RCC 7860 (cell line): ENCODE measurements at places on chromosomes 6 and 20.

- no peak for DNase-seq
Measured at GRCh38 chr20:64033981-64034493, 1.9 kb upstream of the C20orf204 start.

DNA sequence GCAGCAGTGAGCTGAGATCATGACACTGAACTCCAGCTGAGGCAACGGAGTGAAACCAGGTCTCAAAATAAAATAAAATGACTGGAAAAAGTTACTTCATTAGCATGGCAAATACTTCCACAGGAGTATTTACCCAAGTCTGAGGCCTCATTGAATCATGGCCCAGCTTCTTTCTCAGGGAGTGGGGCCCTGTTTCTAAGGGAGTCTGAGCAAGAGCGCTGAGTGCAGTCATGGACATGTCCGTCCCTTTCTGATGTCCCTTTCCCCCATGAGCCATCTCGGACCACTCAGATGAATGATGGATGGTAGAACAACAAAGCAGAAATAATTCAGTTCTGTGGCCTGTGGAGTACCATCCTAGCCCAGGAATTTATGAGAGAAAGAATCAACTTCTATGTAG, 7.8 kb upstream of the DTD1 start:
- DNase-seq, result no peak

- DNase-seq, result no peak
Measured at GRCh38 chr6:2940010-2940850, 31.1 kb downstream of the SERPINB6 start.

GRCh38 chr20:48937674-48938073, 16.2 kb downstream of the ARFGEF2 start:
- DNase-seq, result no peak

DNA sequence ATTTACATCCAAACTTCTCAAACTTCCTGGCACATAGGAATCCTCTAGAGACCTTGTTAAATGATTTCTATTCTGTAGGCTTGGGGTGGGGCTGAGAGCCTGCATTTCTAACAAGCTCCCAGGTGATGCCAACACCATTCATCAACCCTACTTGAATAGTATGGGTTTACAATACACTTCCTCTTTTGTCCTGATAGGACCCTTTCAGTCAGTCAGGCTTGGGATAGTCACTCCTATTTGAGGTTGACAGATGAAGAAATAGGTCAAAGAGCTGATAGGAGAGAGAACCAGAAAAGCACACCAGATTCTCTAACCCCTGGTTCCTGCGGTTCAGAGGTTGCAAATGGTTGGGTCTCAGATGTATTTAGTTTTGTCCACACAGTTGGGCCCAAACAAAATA, 273.4 kb downstream of the TSHZ2 start:
- DNase-seq, result no peak

GRCh38 chr20:53037621-53038020, 65.5 kb downstream of the TSHZ2 start:
- no peak for DNase-seq

GRCh38 chr6:6556161-6556737, 32.3 kb upstream of the LY86 start:
- DNase-seq, result no peak

- no peak for DNase-seq
Measured at GRCh38 chr20:1813674-1814635, 81.3 kb upstream of the SIRPA start.

- DNase-seq, result no peak
Measured at GRCh38 chr6:148650941-148651505, 95.8 kb upstream of the UST start.
